Daoy (cell line): ENCODE measurements at places on chromosomes 4 and X. TPM values are rescaled to one million over a fixed set of nuclear protein-coding genes. Genes with fewer than 3 reads are reported as not detected.

- DNase-seq, result peak; percentile 44
Measured at GRCh38 chrX:106898462-106898861, 4.7 kb downstream of the RIPPLY1 start.

GRCh38 chrX:119817130-119817690, 25.8 kb upstream of the RPL39 start:
- DNase-seq, result no peak

GRCh38 chr4:154743683-154744340, at the start of gene LRAT:
Gene LRAT, plus strand, starts transcription at chr4:154744000. Its CDS starts 327 bp downstream, at chr4:154744327.
- DNase-seq, result peak; percentile 62

GRCh38 chrX:631802-632365, 1.3 kb downstream of the SHOX start:
- DNase-seq, result no peak

DNA sequence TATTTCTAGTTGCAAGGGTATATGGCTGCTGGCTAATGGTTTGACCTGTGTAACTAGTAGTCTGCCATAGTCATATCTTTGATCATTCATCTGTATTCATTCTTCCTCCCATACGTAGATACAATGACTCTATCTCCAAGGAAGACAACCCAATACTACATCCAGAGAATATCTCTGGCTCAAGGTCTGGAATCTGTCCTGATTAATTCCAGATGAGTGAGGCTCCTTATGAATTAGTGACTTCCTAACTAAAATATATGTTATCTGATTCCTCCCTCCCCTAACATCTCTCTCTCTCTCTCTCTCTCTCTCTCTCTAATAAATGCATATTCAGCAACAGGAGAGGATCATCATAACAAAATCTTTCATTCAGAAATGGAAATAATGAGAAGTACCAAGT, 641.5 kb downstream of the FAT4 start:
- DNase-seq, result no peak

GRCh38 chr4:65069177-65069576, 601.1 kb downstream of the EPHA5 start:
- no peak for DNase-seq

The GPR173 gene
- total RNA-seq, result 0.24 and 1.2 TPM in 2 replicates

The XK gene
- 1.7 and 2.0 TPM in 2 replicates for total RNA-seq

The OFD1 gene
- 6.2 and 10.2 TPM in 2 replicates for total RNA-seq
